IPS DF 6.9 (cell line): ENCODE measurements at places on chromosomes 1 and 21.

- DNase-seq, result no peak
Measured at GRCh38 chr1:54339126-54339525, 67.1 kb downstream of the SSBP3 start.

DNA sequence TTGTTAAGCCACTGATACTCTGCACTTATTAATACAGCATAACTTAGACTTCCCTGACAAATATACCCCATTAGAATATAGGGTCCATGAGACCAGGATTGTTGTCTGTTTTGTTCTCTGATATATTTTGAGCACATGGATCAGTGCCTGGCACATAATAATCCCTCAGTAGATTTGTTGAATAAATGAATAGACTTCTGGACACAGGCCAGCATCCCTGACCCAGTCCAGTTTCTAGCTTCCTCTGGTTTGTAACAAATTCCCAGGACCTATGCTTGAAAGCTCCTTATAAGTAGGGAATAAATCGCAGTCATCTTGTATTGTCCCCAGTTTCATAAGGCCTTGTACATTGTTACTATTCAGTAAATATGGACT lies 58.2 kb upstream of the GADD45A start:
- no peak for DNase-seq

DNA sequence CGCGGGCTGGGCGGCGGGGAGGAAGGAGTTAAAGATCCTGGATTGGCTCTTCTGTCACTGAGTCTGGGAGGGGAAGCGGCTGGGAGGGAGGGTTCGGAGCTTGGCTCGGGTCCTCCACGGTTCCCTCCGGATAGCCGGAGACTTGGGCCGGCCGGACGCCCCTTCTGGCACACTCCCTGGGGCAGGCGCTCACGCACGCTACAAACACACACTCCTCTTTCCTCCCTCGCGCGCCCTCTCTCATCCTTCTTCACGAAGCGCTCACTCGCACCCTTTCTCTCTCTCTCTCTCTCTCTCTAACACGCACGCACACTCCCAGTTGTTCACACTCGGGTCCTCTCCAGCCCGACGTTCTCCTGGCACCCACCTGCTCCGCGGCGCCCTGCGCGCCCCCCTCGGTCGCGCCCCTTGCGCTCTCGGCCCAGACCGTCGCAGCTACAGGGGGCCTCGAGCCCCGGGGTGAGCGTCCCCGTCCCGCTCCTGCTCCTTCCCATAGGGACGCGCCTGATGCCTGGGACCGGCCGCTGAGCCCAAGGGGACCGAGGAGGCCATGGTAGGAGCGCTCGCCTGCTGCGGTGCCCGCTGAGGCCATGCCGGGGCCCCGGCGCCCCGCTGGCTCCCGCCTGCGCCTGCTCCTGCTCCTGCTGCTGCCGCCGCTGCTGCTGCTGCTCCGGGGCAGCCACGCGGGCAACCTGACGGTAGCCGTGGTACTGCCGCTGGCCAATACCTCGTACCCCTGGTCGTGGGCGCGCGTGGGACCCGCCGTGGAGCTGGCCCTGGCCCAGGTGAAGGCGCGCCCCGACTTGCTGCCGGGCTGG lies at the start of gene NPR1:
TSS of gene NPR1 (plus strand) at position 170 of the 818 bp plus-strand sequence. CDS start at position 591, 421 bp downstream.
- no peak for DNase-seq

- DNase-seq, result no peak
Measured at GRCh38 chr1:10529765-10530164, 55.0 kb downstream of the PEX14 start.

DNA sequence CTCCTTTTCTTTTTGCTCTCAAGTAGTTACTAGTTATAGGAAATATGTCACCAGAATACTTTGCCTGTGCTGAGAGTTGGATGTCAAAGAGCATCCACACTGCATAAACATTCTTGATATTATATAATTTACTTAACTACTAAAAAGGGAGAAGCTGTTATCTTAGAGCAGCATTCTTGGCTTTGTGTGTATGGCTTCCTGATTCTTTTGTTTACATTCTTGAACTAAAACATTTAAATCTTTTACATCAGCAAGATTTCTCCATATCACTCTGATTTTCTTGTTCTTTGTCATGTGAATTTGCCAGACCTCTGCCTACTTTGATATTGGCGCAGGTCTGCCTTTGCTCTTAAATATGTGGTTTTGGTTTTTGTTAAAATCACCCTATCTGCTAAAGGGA lies 48.8 kb downstream of the SUCO start:
- no peak for DNase-seq

GRCh38 chr1:15475752-15476314 lies at the start of gene CELA2B:
CELA2B (plus strand) TSS chr1:15476104; CDS start chr1:15476126, 22 bp downstream.
- no peak for DNase-seq

DNA sequence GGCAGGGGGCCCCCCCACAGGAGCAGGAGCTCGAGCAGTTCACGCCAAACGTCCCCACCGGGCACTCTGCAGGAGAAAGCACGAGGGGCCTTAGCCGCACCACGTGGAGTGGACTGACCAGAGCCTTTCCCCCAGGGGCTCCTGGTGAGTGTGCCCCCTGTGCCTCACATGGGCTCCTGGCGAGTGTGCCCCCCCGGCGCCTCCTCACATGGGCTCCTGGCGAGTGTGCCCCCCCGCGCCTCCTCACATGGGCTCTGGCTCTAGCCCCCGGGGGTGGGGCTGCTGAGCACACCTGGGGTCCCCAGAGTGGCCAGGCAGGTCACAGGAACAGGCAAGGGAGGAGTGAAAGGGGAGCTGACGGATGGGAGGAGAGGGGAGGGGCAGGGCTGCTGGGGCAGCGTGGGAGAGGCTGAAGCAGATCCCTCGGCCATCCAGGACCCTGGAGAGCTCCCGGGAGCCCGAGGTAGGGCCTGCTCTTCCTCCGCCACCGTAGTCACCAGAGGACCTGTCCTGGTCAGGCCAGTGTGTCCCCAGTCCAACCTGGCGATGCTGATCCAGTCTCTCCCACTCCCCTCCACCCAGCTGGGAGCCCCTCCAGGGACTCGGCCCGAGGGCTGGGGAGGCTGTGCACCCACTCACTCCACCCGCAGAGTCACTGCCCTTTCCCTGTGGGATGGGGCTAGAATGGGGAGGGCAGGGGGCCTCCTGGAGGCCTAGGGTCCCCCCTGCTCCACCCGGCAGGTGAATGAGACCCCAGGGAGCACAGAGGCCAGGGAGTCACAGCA lies 47.6 kb downstream of the ARHGEF16 start:
- peak; percentile 52 for DNase-seq

GRCh38 chr1:234546890-234547788 lies 62.8 kb downstream of the IRF2BP2 start:
- no peak for DNase-seq

DNA sequence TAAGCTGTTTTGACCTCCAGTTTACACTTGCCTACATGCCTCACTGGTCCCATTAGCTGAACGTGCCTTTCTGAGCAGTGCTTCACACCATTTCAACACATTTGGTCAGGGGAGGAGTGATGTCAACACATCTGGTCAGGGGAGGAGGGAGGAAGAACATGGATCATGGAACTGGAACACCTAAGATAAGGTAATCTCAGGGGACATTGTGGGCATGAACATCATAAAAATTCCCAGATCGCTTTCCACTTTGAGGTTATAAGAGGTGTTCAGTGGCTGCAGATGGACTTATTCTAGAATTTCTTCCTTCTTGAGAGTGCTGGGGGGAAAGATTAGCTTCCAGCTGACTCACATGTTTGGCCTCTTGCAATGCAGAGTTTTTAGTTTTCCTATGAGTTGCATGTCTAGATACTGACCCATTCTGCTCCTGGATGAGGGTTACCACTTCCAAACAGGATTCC lies 2.0 kb downstream of the QSOX1 start:
- no peak for DNase-seq

DNA sequence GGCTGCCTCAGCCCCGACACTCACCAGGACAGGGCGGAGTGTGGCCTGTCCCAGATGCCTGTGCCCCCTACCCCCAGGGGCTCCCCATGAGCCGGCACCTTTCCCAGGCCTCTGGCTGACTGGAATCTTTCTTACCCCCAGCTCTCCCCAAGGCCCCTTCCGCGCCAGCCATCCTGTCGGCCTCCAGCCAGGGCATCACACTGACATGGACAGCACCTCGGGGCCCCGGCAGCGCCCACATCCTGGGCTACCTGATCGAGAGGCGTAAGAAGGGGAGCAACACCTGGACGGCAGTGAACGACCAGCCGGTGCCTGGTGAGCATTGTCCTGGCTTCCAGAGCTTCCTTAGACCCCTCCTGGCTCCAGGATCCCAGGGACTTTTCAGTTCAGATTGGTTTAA lies 26.5 kb downstream of the IGFN1 start:
- no peak for DNase-seq

- no peak for DNase-seq
Measured at GRCh38 chr1:67404212-67404620, 26.0 kb downstream of the SERBP1 start.

GRCh38 chr1:113247782-113248181 lies 142.5 kb upstream of the MAGI3 start:
- DNase-seq, result no peak

- no peak for DNase-seq
Measured at GRCh38 chr1:30842697-30843354, 65.7 kb downstream of the SDC3 start.

GRCh38 chr1:238606896-238607295 lies 716.2 kb upstream of the ZP4 start:
- DNase-seq, result no peak

- no peak for DNase-seq
Measured at GRCh38 chr1:95604771-95605170, 370.8 kb downstream of the RWDD3 start.

DNA sequence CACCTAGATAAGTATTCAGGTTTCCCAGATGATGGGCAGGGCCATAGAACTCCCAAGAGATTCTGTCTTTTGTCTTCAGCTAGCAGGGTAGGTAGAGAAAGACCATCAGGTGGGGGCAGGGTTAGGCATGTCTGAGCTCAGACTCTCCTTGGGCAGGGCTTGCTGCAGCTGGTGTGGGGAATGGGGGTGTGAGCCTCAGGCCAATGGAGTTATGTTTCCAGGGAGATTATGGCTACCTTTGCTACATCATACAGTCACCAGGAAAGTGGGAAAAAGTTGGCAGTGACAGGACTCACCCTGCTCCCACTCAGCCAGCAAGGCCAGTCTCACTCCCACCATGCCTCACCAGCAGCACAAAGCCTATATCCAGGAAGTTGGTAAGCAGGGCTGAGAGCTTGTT lies 77.8 kb downstream of the DRAM2 start:
- DNase-seq, result no peak

DNA sequence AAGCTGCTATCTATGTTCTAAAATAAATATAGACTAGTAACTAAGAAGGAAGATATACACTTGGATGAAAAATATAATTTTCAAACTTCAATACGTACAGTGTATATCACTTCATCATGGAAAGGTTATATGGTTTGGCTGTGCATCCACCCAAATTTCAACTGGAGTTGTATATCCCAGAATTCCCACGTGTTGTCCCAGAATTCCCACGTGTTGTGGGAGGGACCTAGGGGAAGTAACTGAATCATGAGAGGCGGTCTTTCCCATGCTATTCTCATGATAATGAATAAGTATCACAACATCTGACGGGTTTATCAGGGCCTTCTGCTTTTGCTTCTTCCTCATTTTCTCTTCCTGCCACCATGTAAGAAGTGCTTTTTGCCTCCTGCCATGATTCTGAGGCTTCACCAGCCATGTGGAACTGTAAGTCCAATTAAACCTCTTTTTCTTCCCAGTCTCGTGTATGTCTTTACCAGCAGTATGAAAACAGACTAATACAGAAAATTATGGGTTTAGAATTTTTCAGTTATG lies 10.7 kb downstream of the NEGR1 start:
- no peak for DNase-seq

- DNase-seq, result no peak
Measured at GRCh38 chr1:54200519-54200997, 591 bp downstream of the MRPL37 start.

- DNase-seq, result no peak
Measured at GRCh38 chr1:227759341-227760300, 24.4 kb downstream of the SNAP47 start.
